HAP-1 (cell line): ENCODE measurements at places on chromosomes 7 and 10.

DNA sequence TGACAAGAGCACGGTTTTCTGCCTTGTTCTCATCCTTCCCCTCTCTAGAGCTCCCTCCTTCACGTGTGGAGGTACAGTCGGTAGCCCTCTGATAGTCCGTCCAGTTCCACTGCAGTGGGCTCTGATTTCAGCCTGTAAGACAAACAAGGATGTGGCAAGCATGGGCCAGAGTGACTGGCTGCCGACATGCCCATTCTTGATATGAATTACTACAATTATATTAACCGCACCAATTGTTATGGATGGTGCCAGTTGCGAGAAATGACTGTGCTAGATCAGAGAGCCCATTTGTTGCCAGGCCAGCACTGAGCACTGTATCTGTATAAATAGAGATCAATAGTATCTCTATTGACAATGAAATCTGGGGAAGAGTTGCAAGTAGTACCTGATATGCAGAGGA, 146.6 kb downstream of the CHN2 start:
- DNase-seq = no peak

GRCh38 chr7:41655426-41655825, 47.5 kb downstream of the INHBA start:
- DNase-seq = no peak

- DNase-seq = peak; percentile 37
Observed at GRCh38 chr7:29946428-29947186, 43.0 kb downstream of the SCRN1 start.

DNA sequence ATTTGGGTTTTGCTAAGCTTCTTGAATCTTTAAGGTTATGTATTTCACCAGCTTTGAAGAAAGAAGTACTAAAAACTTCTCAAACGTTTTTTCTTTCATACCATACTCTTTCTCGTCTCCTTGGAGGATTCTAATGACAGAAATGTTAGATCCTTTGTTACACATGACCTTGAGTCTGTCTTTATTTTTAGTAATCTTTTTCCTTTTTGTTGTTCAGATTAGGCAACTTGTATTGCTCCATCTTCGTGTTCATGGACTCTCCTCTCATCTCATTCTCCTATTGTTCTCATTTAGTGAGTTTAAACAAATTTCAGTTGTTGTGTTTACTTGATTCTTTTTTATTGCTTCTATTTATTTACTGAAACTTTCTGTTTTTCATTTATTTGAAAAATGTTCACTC, 73.7 kb downstream of the WDFY4 start:
- DNase-seq = no peak

- no peak for DNase-seq
Observed at GRCh38 chr7:150814328-150815001, 13.9 kb downstream of the TMEM176A start.

DNA sequence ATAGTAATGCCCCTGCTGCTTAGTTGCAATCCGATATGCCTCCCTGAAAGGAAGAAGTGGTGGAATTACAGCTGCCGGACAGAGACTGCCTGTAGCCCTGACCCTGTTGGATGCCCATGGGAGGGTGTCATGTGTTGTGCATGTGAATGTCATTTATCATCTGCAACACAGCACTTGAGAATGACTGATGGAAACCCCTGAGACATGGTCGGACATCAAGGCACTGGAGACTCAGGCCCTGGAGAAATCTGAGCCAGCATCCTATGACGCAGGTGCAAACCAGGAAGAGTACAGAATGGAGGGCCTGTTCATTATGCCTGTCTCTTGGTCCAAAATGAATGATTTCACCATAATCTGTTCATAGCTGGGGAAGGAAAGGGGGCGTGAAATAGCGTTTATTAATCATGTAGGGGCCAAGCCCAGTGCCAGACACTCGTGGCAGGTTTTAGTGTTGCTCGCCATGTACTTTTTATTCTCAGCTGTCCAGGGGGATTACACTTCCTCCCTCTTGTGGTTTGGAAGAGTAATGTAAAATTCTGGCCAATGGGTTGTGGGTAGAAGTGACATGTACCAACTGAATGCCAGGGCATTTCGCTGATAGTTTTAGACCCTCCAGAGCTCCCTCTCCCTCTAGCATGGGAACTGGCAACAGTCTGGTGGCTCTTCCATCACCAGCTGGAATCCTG, 23.0 kb upstream of the LEP start:
- DNase-seq = no peak

DNA sequence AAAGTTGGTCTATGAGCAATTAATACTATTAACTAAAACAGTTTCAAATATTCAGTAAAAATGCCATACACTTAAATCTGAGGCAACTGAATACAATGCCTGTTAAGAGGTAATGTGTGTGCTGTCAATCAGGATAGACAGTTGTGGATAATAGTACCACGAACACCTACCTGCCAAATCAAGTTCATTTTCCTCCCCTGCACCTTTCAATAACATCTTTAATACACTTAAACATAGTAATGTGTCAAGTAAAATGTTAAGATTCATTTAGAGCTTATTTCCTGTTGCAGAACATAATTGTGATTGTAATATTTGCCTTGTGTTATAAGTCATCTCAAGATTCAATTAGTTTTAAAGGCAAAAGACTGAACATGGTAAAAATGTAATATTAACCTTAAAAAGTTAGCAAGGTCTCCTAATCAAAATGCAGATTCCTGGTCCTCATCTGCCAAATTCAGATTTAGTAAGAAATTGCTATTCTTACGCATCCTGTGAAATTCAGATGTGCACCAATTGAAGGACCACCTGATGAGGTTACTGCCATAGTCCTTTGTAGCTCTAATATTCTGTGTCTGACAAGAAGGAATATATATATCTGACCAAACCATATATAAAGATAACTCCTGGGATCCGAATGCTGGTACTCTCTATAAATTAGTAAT, 37.1 kb downstream of the COL1A2 start:
- no peak for DNase-seq

GRCh38 chr10:3766046-3766756, 18.8 kb downstream of the KLF6 start:
- no peak for DNase-seq

DNA sequence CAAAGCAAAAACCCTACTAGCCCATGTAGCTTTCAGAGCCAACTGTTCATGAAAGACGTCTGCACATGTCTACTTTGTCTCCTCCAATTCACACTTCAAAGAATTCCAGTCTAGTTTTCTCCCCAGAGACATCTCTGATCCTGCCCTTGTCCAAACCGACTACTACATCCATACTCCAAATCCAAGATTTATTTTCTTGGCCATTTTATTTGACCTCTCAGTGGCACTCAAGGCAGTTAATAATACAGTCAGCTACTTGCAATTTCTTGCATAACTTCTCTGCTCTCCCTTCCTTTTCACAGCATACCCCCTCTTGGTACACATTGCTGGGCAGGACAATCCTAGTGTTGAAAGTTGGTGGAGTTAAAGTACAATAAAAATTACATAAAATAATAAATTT, 170.9 kb upstream of the INHBA start:
- no peak for DNase-seq

DNA sequence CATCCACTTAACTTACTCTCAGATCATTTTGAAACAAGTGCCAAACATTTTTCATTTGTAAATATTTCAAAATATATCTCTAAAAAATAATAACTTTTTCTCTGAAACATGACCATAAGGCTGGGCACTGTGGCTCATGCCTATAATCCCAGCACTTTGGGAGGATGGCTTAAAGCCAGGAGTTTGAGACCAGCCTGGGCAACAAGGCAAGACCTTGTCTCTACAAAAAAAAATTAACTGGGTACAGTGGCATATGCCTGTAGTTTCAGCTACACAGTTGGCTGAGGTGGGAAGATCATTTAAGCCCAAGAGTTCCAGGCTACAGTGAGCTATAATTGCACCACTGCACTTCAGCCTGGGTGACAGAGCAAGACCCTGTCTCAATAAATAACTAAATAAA, 36.4 kb downstream of the USP54 start:
- DNase-seq = no peak

DNA sequence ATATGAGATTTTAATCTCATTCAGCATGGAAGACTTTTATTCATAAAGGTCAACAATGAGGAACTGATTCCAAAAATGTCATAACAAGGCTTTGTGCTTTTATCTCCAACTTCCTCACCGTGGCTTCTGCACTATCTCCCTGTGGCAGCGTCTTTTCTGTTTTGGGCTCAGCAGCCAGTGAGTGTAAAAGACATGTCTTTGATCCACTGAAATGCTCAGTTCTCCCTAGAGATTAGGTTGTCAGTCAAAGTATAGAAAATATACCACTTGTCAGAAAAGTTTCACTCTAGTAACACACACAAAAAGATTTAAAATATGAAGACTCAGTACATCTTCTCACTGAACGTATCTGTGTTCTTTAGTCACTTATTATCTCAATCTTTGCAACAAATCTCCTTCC, 901.8 kb upstream of the ZWINT start:
- DNase-seq = no peak

- no peak for DNase-seq
Observed at GRCh38 chr10:82982110-82982608, 1107.2 kb downstream of the NRG3 start.

DNA sequence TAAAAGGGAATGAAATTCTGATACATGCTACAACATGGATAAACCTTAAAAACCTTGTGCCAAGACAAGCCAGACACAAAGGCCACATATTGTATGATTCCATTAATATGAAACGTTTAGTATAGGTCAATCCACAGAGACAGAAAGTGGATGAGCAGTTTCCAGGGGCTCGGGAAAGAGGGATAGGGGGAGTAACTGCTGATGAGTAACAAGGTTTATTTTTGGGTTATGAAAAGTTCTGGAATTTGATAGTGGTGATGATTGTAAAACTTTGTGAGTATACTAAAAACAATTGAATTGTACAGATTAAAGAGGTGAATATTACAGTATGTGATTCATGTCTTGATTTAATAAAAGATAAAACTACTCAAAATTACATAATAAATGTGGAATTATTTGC, 19.1 kb upstream of the SLC13A1 start:
- no peak for DNase-seq

GRCh38 chr7:16066805-16067459, 354.4 kb downstream of the CRPPA start:
- no peak for DNase-seq

GRCh38 chr7:424961-425793, 94.5 kb downstream of the PDGFA start:
- DNase-seq = no peak

- DNase-seq = no peak
Observed at GRCh38 chr7:138974675-138975292, 6.4 kb downstream of the KIAA1549 start.

DNA sequence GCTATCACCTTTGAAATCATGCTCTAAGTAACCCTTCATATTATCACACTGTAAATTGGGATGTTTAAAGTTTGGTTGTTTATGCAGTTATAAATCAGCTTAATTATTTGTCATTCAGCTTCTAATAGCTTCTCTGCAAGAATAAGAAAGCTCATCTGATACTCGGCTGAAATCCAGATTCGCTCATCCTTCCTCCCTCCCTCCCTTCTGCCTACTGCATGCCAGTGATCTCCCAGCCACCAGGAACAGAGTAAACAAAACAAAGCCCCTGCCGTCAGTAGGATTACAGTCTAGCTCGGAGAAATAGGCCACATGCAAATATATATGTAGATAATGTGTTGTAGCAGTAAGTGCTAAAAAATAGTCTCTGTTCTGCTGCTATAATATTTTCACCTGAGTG, 211.8 kb downstream of the NSUN6 start:
- DNase-seq = no peak

DNA sequence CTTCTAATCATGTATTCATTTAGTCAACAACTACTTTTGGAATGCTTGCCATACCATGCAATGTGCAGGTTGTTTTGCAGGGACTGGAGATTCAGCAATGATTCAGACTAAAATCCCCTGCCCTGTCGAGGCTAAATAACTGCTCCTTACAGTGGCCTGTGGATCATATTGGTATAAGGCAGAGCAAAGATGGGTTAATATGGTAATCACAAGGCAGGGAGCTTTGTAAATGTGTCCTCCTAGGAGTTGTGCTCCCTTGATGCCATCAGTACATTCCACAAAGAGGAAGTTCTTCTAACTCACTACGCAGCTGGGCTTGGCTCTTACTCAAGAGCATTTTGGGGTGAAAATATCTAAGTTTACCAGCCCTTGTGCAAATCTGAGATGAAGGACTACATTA, 614 bp upstream of the IFIT2 start:
- no peak for DNase-seq

DNA sequence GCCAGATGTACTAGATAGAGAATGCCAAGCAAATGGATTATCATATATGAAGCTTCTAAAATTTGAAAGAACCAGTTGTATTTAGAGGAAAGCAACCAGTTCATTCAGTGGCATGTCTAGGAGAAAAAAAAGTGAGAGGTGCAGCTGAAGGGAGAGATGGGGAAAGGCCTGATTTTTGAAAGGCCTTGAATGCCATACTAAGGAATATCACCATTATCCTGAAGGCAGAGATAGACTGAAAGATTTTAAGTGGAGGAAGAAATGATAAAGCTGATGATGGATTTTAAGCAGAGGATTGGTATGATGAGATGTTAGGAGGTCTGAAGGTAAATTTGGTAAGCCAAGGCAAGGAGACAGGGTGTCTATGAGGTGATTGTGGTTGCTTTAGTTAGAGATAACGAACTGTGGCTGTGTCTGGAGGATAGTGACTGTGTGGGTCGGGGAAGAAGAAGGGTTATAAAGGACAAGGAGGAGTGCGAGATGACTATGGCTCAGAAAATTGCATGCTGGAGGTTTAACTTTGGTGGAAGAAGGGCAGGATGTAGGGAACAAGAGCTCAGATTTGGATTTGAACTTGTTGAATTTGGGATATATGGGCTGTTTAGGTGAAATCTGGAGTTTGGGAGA, 330.8 kb downstream of the EXOC4 start:
- no peak for DNase-seq

GRCh38 chr10:113519681-113520115, 33.2 kb upstream of the HABP2 start:
- DNase-seq = peak; percentile 13

DNA sequence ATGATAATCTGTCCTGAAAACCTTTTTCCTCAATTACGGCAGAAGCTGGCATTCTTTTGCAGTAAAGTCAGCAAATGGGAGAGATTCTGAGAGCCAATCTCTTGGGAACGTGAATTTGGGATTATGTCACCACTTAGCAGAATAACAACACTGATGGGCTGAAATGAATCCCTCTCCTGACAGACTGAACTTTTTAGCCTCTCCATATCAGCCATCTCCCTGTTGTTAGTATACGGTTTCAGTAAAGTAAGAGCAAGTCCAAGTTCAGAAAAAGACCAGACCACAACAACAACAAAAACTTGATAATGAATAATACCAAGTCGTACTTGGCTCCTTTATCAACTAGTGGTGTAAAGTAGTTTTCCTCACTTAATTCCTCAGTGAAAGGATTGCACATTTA, 1048.8 kb downstream of the GATA3 start:
- DNase-seq = no peak

GRCh38 chr7:28409716-28410627, 2.3 kb upstream of the CREB5 start:
- DNase-seq = peak; percentile 41

GRCh38 chr7:11931307-11931706, 99.3 kb upstream of the THSD7A start:
- no peak for DNase-seq

- DNase-seq = no peak
Observed at GRCh38 chr10:111479966-111480365, 403.1 kb downstream of the ADRA2A start.
